WERI-Rb-1 (cell line): ENCODE measurements at places on chromosomes 4 and X.

- DNase-seq, result peak; percentile 92
Measured at GRCh38 chr4:153221783-153222706, 17.8 kb downstream of the TRIM2 start.

DNA sequence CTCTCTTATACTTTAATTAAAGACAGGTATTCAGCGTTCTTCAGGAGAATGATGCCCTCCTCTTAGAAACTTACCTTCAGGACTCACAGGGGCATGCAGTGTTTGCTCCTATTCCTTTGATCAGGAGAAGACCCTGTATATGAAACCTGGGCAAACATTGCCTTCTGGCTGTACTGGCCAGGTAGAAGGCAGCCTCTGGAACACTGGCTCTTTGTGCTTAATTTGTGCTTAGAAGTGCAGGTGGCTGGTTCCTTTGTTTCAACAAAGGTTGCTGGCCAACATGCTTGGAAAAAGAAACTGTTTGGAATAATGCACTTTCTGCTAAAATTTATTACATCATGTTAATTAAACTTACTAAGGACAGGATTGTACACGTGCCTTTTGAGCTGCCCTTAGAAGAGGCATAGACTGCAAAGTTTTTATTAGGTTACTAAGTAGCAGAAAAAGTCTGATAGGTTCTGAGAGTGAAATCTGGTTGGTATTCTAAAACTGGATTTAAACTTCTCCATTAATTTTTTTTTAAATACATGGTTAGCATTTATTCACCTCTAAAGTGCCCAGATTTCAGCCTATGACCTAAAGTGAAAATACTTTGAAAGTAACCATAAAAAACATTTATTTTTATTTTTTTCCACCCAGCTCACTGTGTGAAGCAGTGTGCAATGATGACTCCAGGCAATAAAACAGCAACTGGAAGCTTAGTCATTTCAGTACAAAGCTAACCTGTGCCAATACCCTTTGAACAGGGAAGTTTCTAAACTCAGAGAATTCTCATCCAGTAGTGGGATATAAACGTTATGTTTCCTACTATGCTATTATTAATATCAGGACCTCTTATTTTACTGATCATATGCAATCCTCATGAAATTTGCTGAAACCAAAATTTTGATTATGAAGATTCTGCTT lies 11.3 kb downstream of the RASSF6 start:
- no peak for DNase-seq

GRCh38 chrX:38880296-38880854 lies 79.1 kb downstream of the MID1IP1 start:
- DNase-seq, result no peak

- DNase-seq, result no peak
Measured at GRCh38 chrX:23557070-23557469, 110.2 kb upstream of the PRDX4 start.

- no peak for DNase-seq
Measured at GRCh38 chr4:86220121-86220520, 139.7 kb downstream of the MAPK10 start.

GRCh38 chr4:99394896-99395295 lies 40.2 kb downstream of the ADH7 start:
- no peak for DNase-seq

DNA sequence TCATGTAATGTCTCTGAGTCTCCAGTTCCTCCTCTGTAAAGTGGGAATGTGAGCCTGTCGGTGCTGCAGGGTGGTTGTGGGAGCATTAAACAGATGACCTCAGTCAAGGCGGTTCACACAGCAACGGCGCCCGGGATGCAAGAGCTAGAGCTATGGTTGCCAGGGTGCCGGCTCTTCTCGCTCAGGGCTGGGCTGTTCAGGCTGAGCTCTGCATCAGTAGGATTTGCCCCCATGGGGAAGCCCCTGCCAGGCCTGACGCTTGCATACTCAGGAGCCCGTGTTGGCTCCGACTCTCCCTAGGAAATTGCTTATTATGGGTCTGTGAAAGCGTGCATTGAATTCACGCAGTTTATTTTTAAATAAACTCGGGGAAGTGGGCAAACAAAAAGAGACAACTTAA lies 67.3 kb downstream of the PSAPL1 start:
- no peak for DNase-seq
